NAMALWA (cell line): ENCODE measurements at places on chromosomes 1 and 21.
A peak's percentile ranks its signal among the peaks of the same experiment; 100 is the strongest.

DNA sequence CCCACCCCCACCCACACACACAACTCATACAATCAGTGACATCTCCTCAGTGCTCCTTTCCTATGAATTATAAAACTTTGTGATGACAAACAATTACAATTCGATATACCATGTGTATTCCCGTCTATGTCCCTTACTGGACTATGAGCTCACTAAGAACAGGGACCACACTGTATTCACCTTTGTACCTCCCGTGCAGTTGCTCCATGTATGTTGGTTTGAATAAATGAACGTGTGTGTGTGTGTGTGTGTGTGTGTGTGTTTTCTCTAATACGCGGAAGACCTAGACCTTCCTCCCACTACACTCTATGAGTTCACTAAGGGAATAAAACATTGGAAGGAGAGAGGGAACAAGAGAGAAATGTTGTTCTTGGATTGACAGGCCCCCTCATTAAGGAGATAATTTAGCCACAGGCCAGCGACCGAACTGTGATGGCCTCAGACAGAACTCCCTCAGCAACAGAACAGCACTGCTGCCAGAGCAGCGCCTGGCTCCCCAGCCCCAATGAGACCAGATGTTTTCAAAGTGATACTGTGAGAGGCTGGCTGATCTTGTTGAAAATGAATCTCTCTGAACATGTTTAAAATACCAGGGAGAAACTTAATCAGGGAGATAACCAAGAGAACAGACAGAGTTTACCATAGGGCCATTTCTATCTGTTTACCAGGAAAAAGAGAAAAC lies 21.7 kb downstream of the BCAR3 start:
- DNase-seq, result no peak

DNA sequence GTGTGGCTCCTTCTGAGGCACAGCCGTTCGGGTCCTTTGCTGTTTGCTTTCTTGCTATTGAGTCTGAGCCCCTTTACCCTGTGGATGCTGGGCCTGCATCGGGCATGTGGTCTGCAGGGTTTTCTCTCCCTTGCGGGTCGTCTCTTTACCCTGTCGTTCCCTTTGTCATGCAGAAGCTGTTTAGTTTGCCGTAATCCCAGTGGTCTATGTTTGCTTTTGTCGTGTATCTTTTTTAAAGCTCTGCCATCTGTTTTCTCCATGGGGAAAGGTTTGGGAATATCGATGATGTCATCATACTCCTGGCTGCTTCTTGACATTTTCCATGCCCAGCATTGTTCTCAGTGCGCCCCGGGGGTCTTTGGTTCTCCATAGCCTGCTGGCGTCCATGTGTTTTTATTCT lies 68.2 kb downstream of the AGPAT3 start:
- DNase-seq, result no peak

DNA sequence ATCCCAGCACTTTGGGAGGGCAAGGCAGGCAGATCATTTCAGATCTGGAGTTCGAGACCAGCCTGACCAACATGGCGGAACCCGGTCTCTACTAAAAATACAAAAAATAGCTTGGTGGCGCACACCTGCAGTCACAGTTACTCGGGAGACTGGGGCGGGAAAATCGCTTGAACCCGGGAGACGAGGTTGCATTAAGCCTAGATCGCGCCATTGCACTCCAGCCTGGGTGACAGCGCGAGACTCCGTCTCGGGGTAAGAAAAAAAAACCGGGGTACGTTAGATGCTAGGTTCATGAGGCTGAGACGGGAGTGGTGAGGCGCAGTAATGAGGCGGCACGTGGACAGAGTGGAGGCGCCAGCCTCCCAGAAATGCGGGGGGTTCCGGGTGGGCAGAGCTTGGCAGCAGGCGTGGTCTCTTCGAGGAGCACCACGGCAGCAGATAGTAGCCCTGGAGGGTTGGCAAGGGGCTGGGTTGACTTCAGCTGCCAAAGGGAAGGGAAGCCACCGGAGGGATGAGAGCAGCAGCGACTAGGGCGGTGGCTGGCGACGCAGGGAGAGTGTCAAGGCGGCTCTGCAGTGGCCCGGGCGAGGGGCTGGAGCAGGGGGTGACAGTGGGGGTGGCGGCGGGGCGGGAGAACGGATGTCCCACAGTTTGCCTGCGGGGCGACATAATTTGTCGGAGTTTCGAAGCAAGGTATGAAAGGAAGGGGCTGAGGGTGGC lies 832 bp downstream of the MRPL20 start:
- DNase-seq, result no peak

DNA sequence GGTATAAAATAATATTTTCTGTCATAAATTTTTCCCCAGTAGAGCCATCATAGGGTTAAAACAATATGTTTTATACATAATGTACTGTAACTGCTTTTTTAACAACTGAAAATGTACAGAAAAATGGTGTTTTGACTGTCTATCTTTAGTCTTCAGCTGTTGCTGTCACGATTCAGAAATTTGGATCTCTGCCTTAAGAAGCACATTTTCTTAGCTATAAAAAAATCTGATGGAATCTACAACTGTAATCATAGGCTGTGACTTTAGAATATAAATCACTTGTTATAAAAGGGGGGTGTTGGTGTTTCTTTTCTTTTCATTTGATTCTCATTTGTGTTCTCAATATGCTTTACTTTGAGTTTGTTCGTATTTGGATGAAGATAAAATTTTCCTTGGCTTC lies 187.5 kb downstream of the PDE4B start:
- no peak for DNase-seq

GRCh38 chr1:174990382-174990999 lies 9.3 kb upstream of the CACYBP start:
- peak; percentile 58 for DNase-seq

DNA sequence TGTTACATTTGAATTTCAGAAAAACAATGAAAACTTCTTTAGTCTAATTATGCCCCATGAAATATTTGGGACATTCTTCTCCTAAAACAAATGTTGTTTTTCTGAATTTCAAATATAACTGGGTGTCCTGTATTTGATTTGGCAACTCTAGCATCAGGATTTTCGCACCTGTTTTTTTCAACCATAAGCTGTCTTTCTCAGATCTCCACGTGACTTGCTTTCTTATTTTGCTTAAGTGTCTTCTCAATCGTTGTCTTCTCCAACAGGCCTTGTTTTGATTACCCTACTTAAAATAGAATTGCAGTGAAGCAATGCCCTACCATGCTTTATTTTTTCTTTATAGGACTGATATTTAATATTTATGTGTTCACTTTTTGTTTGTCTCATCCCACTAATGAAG lies 752.8 kb upstream of the RGS18 start:
- DNase-seq, result no peak

- DNase-seq, result peak; percentile 34
Measured at GRCh38 chr1:118077331-118078045, 107.5 kb downstream of the SPAG17 start.

- DNase-seq, result no peak
Measured at GRCh38 chr21:26557106-26557505, 16.0 kb downstream of the CYYR1 start.

DNA sequence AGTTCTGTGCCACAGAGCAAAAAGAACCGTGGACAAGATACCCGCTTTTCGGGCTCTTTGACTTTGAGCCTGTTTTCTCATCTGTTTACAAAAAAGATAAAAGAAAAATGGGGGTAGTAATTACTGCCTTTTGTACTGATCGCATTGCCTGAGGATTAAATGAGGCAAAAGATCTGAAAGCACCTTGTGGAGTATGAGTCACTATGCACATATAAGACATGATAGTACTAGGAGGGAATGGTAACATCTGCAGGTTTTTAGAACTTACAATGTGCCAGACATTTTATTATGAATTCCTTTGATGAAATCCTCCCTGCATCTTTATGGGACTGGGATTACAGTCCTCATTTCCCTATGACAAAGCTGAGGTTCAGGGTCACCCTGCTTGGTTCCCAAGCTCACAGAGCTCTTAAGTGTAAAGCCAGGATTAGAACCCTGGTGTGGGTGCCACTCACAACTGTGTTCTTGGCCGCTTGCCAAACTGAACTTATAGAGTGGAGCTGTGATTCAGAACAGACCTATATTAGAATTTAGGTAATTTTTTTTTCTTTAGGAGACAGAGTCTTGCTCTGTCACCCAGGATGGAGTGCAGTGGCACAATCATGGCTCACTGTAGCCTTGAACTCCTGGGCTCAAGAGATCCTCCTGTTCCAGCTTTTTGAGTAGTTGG lies 1.8 kb downstream of the DISC1 start:
- DNase-seq, result no peak

DNA sequence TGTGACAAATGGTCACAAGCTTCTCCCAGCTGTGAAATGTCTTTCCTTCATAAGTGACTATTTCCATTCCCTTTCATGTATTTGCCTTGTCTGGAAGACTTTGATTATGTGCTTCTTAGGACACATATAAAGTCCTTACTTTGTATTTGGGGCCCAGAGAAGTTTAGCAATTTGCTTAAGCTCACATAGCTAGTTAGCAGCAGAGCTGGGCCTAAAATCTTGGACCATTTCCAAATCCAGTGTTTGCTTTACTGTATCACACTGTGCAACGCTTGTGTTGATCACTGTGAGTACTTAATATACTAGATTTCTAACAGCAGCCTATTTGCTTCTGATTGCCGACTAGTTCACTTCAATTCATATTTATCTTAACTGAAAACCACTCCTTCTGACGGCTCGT lies 2.2 kb upstream of the KCNA3 start:
- DNase-seq, result no peak

DNA sequence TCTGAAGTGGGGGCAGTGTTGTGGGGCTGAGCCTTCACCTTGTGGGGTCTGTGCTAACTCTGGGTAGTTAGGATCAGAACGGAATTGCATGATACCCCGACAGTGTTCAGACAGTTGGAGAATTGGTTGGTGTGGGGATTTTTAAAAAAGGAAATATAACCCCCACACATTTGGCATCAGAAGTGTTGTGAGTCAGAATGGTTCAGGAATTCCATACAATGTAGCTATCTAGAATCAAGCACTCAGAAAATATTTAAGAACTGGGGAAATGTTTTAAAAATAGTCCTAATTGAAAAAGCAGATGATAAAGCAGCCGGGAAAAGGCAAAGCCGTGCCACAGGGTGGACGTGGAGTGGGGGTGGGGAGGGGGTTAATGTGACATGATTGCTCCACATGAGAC lies 6.5 kb upstream of the S100A7 start:
- DNase-seq, result no peak

DNA sequence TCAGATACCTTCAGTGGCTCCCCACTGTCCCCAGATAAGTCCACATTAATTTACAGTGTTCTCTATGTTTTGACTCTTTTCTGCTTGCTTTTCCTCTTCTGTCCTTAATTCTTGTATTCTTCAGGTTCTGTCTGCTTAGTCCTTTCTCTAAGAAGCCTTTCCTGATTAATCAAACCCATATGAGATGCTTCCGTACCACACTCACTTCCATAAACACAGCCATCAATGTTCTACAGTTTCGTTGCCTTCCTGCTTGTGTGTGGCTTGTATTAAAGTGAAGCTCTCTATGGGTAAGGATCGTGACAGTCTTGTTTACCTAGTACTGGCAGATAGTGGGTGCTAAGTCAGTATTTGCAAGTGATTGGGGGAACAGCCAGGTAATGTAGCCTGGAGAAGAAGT lies 75.9 kb downstream of the PRDM2 start:
- DNase-seq, result no peak

DNA sequence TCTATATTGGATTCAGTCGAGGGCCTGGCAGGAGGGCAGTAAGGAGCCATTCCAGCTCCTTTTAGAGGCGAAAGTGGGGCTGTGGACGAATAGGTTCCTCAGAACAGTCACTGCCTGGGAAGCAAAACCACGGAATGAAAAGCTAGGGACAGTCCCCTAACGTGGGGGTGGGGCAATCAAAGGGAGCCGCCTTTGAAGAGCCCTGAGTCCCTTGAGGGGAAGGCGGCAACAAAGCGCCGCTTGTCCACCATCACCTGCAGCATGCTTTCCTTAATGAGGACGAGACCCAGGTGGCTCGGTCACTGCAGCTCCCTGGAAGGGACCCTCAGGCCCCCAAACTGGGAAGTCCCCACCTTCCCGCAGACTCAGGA lies 184.7 kb downstream of the ETS2 start:
- no peak for DNase-seq

GRCh38 chr1:222697203-222697602 lies 15.1 kb downstream of the AIDA start:
- DNase-seq, result no peak

GRCh38 chr1:155859881-155860871 lies 809 bp downstream of the SYT11 start:
- peak; percentile 64 for DNase-seq

GRCh38 chr1:150487763-150488115 lies 520 bp downstream of the TARS2 start:
- peak; percentile 43 for DNase-seq

DNA sequence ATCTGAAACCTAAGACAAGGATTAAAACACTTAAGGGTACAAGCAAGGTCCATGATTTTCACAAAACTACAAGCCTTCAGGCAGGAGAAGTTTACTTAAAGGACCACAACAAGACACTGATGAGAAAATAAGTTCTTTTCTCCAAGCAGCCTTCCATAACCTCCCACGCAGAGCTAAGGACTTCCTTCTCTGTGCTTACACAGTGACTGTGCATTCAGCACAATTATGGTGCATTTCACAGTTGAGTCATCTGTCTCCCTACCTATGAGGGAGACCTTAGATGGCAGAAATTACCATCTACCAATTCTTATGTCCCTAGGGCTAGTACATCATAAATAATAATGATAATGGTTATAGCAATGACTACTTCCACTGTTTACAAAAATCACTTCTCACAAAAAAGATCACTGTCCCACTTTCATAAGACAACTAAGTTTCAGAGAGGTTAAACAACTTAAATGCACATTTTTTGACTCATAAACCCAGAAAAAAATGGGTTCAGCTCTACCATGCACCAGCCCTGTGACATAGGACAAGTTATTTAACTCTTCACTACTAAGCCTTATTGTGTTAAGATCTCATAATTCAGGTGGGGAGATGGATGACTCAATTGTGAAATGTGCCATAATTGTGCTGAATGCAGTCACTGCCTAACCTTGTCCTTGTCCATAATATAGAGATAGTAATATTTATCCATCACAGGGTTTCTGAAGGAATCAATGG lies 45.3 kb downstream of the TARBP1 start:
- DNase-seq, result no peak

GRCh38 chr1:89692601-89693521 lies 59.9 kb downstream of the LRRC8C start:
- DNase-seq, result peak; percentile 74

DNA sequence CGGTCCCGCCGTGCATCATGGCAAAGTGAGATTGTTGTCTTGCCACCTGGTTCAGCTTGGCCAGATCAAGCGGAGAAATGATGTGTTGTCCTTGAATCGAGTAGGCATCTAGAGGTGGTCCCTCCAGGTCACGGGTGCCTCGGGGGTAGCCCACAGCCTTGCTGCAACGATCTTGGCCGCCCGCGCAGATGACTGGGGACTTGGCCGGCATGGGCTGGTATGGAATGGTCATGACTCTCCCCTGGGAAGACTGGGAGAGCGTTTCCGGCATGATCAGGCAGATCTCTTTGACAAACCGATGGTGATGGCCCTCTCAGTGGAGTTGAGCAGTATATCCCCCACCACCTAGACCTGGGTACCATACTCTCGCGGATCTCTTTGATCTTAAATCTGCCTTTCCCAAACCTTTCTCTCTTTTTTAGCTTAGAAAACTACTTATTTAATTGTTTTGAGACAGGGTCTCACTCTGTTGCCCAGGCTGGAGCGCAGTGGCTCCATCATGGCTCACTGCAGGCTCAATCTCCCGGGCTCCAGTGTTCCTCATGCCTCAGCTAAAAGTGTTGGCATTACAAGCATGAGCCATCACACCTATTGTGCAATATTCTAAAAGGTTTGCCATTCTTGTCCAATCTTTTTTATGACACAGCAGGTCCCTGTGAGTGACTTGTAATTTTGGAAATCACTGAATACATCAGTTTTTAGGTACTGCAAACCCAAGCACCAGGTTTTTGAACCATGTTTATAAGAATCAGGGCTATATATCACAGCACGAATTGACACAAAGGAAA lies 9.4 kb upstream of the ELAPOR1 start:
- DNase-seq, result no peak
